ENCODE measurements at places on chromosomes 3 and 15.

GRCh38 chr3:20808864-20809263, 622.9 kb upstream of the SGO1 start:
- DNase-seq, result no peak

DNA sequence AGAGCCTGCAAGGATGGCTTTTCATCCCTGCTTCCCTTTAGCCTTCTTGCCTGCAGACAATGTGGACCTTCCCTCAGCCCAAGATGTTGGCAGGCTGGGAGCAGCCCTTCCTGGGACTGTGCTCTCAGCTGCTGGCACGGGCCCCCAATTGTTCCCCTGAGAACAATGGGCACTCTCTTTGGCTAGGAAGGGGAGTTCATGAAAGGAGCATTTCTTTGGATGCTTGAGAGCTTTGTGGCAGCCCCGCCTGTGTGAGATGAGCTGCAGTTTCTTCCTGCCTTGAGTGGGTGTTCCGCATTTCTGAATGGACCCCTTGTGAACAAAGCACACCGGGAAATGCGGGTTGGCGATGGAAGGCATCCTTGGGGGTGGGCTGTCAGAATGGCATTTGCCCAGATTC, 35.0 kb upstream of the BSN start:
- no peak for DNase-seq

- peak; percentile 8 for DNase-seq
Measured at GRCh38 chr3:52890735-52891134, 6.6 kb downstream of the STIMATE start.

DNA sequence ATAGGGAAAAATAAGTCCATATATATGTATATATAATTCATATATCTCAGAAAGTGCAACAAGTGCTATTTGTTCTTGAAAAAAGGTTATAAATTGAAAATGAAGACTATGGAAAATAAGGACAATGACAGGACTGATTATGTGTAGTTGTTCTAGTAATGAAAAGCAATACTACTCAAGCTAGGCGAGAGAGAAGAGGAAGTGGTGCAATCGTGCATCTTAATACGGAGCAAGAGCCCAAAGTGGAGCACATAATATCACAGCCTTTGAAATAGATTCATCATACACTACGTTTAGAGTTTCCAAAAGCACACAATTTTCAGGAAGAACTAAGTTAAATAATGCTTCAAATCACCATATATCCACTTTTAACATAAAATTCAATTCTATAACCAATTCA, 87.9 kb downstream of the ULK4 start:
- DNase-seq, result no peak

- no peak for DNase-seq
Measured at GRCh38 chr3:150277444-150277843, 130.7 kb upstream of the TSC22D2 start.

DNA sequence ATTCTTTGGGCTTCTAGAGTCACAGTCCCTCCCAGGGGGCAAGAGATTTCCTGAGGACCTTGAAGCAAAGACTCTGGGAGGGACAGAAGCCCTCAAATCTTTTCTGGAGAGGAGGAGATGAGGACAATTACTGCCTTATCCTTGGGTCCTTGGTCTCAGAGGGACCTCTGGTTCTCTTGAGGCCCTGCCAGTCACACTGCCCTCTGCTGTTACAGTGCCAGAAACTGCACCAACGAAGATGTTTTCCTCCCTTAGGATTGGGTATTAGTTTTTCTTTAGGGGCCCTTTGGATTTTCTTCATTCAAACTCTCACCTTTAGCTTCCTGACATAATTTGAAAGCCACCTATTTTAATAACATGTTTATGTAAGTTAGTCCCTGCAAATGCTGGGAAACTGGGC, 58.2 kb upstream of the SCN5A start:
- no peak for DNase-seq

DNA sequence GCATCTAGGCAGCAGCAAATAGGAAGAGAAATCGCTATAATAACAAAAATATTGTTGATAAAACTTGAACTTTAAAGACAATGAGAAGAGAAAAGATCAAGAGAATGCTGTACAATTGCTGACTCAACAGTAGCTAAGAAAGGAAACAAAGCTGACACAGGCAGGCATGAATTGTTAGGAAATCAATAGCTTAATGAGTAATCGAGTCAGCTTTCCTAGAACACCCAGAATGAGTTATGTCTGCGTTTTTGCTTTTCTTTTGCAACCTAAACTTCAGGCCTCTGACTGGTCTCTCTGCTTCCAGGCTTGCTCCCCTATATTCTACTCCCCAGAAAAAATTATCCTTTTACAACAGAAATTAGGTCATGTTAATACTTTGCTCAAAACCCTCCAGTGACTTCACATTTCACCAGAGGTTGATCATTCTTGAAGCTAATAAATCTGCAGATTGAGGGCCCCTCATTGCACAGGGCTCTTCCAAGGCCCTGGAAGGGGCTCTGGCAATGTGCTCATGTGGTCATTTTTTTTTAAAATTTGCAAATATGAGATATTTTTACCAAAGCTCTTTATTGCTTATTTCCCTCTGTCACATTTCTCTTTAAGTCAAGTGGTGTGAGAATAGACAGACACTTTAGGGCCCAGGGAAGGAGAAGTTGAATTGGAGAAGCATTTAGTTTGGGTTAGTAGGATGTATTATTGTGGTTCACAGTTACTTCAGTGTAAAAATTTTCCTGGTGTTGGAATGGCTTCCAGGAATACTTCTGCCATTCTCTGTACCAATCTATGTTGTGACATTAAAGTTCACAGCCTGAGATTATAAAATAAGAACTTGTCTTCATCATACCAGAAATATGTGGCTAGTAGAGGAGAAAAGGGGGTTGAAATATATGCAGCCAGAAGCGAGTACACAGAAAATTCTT, 116.3 kb downstream of the TMCO5A start:
- DNase-seq, result no peak

GRCh38 chr3:185207931-185208746, 45.7 kb downstream of the EHHADH start:
- no peak for DNase-seq
